ENCODE measurements at places on chromosomes 7 and 10.

DNA sequence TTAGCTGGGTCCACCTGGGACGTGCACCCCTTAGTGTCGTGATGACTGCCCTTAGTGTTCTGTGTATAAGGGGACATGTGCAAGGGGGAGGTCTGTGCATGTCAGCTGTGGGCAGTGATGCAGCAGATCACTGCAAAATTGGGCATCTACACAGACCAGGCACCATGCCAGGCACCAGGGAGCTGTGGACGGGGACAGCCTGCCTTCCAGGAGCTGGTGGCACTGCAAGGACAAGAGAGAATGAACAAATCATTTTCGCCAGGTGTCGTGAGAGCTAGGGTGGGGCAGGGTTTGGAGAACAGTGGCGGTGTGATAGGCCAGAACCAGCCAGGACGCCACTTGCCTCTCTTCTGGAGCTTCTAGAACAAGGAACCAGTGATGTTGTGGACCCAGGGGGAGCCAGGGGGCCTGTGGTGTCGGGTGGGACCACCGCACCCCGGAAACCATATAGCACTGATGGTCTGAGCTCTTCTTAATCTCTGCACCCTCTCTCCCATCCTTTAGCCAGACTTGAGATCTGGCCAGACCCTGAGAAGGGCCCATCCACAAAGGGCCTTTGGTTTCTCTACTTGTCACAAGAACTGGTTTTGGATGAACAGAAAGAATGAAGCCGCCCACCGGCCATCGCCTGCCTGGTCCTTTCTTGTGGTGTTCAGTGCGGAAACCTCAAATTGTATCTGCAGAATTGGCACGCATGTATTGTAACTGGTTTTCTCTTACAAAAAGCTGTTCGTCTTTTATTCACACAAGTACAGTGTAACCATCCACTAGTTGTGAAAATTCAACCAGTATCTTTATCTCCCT, 30.7 kb downstream of the PRF1 start:
- DNase-seq: no peak

GRCh38 chr7:31311552-31311951, 29.0 kb downstream of the NEUROD6 start:
- peak; percentile 14 for DNase-seq

DNA sequence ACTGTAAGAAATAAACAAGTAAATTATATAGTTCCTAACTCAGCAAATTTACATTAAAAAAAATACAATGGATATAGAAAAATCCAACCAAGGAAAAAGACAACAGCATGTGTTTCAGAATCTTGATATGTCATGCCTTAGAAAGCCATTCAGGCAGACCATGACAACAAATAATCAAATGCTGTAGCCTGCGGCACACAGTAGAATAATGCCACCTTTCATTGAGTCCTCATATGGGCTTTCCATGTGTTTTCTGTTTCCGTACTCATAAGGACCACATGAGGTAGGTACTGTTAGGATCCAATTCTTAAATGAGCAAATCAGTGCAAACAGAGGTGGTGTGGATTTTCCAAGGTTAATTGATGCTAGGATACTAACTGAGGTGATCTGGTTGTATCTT, 138.6 kb downstream of the CUBN start:
- DNase-seq: no peak

- no peak for DNase-seq
These were observed 81.1 kb downstream of the SVIL start for GRCh38 chr10:29553544-29554250.

DNA sequence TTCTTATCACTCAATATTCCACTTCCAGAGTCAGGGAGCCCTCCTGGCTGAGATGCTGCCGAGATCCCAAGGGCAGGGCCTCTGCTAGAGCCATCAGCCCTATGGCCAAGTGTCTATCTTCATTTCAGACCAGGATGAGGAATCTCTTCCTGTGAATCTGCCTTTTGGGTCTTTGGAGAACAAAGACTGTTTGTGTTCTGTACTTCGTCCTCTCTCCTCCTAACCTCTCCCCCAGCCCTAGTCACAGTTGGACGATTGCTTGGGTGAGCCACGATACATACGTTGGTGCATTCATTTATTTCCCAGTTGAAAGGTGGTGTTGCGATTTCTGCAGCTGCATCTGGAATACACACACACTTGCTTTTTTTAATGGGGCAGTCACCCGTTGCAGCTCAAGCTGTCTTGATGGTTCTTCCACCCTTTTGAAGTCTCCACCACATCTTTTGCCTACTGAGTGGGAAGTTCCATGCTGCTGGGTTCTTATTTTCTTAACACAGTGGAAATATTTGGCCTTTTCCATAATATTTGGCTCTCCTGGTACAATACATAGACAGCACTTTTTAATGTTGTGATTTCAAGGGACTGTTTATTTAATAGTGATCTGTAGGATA, 26.7 kb downstream of the SH3PXD2A start:
- no peak for DNase-seq

DNA sequence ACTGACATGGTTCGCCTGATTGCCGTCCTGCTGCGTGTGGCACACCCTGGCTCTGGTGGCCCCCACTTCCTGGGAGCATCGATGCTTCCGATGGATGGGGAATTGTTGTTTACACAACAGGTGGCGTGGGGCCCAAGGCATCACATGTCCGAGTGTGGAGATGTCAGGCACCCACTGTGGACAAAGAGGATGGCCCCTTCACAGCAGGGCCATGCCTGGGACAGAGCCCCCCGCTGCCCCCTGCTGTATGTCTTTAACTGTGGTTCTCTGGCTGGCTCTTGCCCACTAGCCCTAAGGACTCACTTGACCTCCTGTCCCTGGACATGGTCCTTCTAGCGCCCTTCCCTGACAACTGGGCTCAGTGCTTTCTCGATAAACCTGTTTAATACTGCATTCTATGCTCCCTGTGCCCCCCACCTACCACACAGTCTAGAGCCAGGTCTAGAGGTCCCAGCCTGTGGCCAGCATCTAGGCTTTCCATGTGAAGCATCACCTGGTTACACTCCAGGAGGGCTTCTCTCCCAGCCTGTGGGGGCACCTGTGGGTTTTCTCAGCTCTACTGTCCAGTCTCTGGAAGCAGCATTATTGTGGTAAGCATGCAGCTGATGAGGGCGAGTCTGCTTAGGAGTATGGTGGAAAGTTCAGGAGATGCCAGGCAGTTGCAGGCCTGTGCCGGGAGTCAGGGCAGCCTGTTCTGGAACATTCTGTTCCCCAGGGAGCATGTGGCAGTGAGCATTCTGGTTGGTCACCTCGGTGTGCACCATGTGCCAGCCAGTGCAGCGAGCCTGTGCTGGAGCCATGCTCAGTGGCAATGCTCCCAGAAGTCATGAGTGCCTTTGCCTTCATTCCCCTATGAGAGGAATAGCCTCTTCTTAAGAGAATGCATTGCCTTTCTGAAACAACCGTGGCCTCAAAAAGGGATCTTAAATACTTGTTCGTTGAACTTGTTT, 10.4 kb downstream of the ADCY1 start:
- DNase-seq: no peak

- no peak for DNase-seq
These were observed 165.8 kb upstream of the KLF6 start for GRCh38 chr10:3950676-3951275.

DNA sequence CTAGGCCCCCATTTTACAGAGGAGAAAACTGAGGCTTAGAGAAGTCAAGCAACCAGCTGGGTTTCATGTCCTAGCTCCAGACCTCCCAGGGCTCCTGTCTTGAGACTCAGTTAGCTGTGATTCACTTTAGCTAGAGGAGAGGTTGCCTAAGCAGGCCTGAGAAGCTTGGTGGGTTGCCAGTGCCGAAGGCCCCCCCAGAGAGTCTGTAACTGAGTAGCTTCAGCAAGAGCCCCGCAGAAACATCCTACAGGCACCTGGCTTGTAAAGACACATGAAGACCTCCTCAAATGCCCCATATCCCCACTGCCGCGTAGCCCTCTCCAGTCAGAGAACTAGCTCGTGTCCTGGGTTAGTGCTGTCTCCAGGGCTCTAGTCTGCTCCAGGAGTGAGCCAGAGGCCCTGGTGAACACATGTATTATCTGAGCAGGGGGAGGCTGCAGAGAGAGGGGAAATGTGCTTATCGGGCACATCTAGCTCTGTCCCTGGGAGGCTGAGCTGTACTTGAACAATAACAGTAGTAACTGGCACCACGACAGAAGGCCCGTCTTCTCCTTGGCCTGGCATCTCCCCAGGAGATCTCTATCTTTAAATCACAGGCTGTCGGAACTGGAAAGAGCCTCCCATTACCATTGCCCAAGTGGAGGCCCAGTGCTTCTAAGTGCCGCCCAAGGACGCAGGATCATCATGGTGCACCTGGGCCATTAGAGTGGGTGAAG, 28.9 kb downstream of the UNC5B start:
- no peak for DNase-seq

GRCh38 chr7:80637911-80638765, at the start of gene CD36:
CD36 (plus strand) TSS chr7:80638642; CDS start chr7:80646741, 8,099 bp downstream.
- DNase-seq: no peak

- no peak for DNase-seq
These were observed 121.6 kb upstream of the KLF6 start for GRCh38 chr10:3906511-3907111.

All from eye (tissue), 1 donor.